ENCODE measurements at places on chromosomes 16 and 17.

DNA sequence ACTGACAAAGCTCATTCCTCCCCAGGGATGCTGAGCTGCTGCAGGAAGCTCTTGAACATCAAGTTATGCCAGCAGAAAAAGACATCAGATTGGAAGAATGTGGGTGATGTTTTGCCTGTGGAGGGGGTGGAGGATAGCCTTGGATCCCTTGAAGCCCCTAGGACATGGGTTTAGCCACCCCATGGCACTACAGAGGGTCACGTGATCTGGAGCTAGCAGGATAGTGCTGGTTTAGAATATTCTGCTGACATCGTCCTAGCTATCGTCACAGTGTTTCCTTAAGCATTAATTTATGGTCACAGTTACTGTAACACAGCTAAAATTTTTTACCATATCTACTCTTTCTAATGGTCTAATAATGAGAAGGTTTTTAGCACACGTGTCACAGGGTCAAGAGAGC, 20.2 kb upstream of the MON1B start:
- DNase-seq: no peak

DNA sequence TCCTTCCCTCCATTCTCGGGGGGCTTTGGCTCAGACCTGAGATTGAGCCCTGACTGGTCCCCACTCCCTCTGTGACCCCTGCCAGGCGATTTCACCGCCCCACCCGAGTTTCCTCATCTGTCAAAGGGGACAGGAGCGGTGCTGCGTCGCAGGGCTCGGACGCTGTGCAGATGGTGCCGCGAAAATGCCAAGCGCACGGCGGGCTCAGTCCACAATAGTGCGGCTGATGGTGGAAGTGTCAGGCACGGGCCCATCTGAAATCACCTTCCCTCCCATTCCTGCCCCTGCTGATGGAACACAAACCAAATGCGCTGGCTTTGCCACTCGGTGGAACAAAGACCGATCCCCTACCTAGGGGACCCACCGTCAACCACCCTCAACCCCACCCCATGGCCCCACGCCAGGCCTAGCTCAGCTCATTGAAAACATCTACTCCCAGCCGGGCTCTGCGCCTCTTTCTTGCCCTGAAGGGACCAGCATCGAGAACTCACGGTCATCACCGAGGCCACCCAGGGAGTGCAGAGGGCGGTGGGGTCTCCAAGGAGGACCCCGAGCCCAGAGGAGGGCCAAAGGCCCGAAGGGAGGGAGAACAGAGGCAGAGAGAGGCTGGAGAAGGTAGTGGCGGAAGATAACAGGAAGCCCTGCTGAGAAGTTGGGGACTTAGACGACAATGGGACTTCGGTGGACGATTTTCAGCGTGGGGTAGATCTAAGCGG, 1.4 kb downstream of the CARHSP1 start:
- no peak for DNase-seq

DNA sequence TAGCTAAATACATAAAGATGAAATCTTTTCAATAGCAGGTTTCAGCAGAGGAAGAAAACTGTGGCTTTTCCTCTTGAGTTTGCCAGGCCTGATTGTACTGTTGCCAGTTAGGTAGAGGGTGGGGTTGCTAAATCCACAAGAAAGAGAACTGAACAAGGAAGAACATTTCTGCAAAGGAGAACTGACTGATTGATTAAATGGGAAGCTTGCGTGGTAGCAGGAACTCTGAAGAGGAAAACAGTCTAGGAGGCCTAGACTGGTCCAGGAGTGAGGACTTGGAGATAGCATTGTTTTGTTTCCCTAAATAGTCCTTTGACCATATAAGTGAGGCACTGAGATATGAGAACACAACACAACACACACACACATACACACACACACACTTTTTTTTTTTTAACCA, 18.8 kb downstream of the LRRC36 start:
- no peak for DNase-seq

DNA sequence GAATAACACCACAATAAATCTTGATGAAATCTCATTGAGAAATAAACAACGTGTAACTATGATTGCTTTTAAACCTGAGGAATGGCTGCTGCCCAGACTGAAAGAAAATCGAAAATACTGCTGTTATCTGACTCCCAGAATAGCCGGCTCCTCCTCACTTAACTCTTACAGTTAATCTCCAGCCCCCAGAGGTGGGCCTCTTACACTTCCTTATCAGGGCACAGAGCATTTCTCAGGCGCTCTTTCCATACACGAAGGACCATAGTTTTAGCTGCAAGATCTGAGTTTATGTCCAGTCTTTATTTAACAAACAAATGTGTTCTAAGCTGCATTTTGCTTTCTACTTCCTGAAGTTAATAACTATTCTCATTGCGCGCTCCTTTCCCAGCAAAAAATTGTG, 206.9 kb downstream of the MAP2K4 start:
- no peak for DNase-seq

DNA sequence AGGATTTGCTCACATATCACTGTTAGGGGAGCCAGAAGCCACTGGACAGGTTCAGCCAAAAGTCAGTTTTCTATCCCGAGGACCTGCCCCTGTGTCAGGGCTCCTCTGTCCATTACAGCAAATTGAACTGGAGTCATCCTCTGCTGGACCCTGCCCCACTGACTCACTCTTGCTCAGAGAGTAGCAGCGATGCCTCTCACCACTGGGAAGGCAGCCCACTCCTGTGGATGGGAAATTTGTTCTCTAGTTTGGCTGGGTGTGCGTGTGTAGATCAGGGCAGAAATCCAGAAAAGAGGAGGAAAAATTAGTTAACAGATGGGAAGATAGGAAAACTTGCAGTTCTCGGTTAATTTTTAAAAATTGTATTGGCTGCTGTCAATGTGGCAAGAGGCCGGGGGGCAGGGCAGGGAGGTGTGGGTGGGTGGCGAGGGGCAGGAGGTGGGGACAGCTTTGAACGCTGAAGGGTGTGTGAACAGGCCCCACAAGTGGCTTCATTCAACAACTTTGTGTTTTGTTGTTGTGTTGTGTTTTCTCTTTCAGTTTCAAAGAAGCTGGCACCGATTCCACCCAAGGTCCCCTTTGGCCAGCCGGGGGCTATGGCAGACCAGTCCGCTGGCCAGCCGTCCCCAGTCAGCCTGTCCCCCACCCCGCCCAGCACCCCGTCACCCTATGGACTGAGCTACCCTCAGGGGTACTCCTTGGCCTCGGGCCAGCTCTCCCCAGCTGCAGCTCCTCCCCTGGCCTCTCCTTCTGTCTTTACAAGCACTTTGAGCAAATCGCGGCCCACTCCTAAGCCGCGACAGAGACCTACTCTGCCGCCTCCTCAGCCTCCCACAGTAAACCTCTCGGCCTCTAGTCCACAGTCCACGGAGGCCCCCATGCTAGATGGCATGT, 33.6 kb downstream of the ELAC2 start:
- DNase-seq: no peak

All from stimulated activated CD4-positive, alpha-beta T cell treated with anti-CD3 and anti-CD28 coated beads, Interleukin-12 subunit alpha, Interleukin-12 subunit beta, amount 100 ng/mL, for 4 hours (primary cell).